Activated T-cell treated with anti-CD3 and anti-CD28 coated beads, Interleukin-2, amount 50 U/mL, for 72 hours (primary cell): ENCODE measurements at places on chromosomes 1 and 21.

DNA sequence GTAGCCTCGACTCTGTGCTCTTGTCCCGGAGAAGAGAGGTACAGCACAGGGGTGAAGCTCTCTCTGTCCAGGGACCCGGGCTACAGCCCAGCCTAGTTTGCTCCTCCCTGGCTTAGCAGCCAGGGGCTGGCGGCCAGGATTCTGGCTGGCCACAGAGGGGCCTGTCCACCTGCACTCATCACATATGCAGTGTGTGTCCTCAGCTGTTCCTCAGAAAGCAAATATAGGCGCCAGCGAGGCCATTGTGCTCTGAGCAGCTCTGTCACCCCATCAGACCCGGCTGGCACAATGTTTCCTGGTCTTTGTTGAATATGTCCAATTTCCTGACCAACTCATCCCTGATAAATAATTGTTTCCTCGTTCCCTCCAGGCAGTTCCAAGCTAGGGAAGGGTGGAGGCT is 28.5 kb downstream of the KCND3 start:
- no peak for DNase-seq

- DNase-seq, result no peak
Observed at GRCh38 chr1:24970399-24970753, 40.3 kb upstream of the RUNX3 start.

- DNase-seq, result no peak
Observed at GRCh38 chr21:27649762-27650161, 682.9 kb upstream of the ADAMTS5 start.

DNA sequence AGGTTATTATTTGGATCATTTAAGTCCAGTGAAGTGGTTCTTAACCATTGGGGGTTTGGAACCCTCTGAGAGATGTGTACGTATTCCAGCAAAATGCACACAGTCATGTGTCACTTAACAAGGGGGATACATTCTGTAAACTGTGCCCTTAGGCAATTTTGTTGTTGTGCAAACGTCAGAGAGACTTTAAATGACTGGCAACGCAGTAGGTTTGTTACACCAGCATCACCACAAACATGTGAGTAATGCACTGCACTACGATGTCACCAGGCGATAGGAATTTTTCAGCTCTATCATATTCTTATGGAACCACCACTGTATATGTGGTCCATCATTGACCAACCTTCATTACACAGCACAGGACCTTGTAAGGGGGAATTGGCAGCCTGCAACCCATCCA is 11.9 kb downstream of the AHCYL1 start:
- DNase-seq, result no peak

DNA sequence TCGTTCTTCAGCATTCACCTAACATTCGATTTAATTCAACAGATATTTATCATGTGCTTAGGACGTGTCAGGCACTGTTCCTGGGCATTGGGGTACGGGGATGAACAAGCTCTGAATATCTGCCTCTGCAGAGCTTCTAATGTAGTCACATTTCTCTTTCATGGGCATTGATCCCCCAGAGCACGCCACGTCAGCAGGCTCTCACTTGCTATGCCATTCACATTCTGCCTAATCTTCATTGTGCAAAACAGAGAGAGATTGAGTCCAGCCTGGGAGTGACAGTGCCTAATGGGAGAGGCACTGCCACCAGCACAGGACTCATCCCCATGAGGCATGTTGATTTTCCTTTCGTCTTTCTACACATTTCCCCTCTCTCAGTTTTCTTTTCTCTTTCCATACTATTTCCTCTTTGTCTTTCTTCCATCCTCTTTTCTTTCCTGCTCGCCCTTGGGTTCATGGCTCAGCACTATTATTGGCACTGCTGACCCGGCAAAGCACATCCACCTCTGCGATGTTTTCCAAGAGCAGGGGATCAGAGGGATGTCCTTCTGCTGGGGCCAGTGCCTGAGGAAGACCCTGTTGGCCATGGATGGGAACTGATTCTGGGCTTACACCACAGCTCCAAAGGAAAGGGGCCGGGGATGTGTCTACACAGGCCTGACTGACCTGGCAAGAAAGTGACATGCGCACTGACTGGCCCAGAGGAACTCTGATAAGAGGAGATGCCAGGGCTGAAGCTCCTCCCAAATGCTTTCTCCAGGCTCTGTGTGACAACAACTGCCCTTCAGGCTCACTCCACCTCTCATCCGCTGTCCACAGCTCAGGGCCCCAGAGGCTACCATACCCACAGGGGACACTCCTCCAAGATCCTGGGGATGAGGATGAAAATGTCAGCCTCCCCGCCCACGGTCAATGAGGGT is 195.9 kb downstream of the TOMM20 start:
- DNase-seq, result no peak

- no peak for DNase-seq
Observed at GRCh38 chr1:174964972-174965361, 34.8 kb upstream of the CACYBP start.

DNA sequence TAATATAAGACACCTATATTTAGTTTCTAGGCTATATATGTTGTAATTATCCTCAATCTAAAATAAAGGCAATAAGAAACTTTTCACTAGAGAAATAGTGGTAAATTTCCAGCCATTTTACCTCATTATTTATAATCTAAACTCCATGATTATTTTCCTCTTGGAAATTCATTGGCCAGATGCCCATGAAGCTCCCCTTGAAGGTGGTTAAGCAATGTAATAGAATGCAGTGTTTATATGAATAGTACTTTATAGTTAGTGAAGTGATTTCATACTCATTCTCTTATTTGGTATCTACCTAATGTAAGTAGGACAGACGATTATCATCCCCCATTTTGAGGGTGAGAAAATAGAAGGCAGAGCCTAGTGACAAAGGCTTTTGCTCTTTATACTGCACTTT is 26.5 kb downstream of the NFYC start:
- DNase-seq, result no peak

DNA sequence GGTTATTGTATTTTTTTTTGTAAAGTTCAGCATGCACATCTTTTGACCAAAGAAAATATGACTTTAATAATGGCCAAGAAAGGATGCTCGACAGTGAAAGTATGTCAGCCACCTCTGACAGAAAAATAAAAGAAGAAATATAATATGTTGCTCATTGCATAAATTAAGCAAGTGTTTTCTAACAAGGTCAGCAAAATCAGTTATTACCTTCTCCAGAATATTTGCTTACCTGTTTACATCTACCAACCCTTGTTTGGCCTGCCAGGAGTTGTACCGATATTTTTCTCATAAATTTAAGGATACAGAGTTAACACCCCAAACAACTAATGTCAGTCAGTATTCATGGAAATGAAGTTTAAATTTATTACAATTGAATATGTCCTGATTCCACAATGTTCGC is 685.4 kb downstream of the PLA2G4A start:
- DNase-seq, result no peak

GRCh38 chr1:112209493-112209892 is 186.5 kb upstream of the CTTNBP2NL start:
- DNase-seq, result no peak

GRCh38 chr1:109532365-109533136 is 7.1 kb upstream of the GPR61 start:
- DNase-seq, result peak; percentile 93

GRCh38 chr21:41616031-41616591 is 108.2 kb upstream of the TMPRSS2 start:
- DNase-seq, result no peak

DNA sequence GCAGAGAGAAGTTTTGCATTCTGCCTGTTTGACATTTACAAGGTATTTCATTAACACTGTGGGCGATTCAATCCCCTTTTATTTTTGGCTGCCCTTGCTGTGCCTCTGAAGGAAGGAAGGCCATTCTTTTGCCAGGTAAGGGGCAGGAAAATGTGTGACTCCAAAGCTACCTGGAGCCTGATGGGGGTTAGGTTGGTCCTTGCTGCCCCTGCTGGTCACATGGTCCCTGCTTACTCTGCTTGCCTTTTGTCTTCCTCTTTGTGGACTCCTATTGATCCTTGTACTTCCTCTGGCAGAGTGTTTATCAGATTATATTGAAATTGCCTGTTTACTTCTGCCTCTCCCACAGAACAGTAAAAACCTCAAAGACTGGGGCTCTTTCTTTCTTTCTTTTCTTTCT is 65.7 kb downstream of the ST6GALNAC3 start:
- DNase-seq, result no peak

- DNase-seq, result no peak
Observed at GRCh38 chr1:216702170-216702569, 21.1 kb downstream of the ESRRG start.

GRCh38 chr1:16076031-16076864 is 2.8 kb upstream of the FAM131C start:
- DNase-seq, result no peak

- DNase-seq, result no peak
Observed at GRCh38 chr21:26570203-26570602, 2.9 kb downstream of the CYYR1 start.
